ENCODE measurements at places on chromosomes 12 and 14.

DNA sequence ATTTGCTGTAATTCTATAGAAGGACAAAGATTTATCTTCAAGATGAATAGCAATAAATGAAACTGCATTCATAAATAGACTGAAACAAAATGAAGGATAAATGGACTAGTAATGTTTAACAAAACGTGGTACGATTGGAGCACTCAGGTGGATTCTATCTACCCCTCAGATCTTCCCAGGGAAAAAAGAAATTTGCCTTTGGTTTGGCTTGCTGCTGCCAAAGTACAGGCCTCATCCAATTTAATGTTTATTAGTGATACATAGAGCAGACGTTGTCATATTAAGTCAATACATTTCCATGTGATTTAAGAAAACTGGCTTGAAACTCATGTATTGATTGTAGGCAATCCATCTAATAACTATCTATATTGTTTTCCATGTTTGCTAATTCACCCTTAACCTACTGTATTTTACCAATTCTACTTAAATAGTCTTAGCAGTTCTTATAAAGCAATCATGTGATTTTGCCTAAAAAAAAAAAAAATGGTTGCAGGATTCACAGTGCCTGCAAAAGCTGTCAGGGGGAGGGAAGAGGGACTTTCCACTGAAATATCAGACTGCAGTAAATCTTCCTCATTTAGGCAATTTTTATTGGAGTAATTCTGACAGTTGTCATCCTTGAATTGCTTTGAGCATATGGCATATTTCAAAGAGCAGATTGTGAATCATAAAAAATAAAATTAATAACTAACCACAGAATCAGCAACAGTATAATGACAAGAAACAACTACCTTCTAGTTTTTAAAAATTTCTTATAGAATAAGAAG is 242.2 kb upstream of the NPAS3 start:
- no peak for DNase-seq

- peak; percentile 32 for DNase-seq
Measured at GRCh38 chr12:52156757-52157565, 34.9 kb downstream of the KRT80 start.

DNA sequence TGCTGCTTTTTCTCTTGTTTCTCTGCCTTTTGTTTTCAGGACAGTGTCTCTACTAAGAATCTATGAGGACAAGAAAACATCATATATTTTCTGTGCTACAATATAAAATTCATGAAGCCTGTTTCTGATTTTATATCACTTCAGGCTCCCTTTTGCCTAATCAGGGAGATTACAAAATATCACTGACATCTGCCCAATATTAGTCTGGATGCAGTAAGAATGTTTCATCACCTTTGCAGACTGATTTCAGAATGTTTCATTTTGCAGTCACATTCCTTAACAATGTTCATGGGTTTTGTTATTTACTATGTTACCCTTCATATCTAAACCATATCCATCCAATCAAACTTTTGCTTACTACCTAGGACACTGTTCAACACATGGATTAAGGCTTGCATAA is 491 bp upstream of the CLEC6A start:
- no peak for DNase-seq

DNA sequence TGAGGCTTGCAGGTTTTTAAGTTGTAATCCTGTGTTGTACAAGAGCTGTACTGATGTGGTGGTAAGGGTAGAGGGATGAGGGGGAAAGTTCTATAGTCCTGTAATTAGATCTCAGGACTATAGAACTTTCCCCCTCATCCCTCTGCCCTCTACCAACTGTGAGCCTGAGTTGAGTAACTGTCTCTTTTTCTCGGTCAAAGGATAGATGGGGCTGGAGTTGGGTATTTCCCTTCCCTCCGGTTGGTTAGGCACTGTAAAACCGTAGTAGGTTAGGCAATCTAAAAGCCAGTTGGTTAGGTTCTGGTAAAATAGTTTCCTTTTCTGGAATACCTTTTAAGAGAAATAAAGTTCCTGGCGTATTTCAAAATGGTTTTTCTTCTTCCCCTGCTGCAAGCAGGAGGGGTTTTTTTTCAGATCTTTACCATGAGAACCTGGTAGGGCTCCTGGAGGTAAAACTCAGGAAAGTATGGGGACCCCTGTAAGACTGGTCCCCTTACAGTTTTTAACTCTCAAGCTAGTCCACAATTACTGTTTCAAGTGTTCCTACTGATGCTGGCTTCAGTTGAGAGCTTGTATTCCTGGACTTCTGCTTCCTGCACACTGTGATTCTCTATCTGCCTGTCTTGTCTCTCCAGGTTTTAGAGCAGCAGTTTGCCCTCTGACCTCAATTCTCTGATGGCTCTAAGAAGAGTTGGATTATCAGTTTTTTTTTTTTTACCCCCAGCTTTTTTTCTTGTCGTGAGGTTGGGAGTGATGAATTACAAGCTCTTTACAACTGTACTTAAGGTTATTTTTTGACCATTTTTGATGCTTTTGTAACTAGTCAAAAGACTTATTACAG is 58.7 kb downstream of the FUT8 start:
- DNase-seq: no peak

DNA sequence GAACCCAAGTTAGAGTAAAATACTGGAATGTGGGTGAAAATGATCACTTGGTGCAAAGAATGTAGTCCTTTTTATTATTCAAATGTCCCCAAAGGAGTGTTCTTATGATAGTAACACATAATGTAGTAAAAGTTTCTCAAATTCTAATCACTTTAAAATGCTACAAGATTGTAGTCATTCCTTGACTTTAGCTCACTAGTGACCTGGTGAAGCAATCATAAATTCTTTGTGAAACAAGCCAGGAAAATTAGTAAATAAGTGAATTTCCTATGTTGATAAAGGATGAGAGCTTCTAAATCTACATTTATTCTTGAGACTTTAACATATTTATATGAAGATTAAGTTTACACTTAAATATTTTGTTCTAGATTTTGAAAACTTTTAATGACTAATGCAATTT is 30.7 kb upstream of the SLC17A8 start:
- DNase-seq: no peak

DNA sequence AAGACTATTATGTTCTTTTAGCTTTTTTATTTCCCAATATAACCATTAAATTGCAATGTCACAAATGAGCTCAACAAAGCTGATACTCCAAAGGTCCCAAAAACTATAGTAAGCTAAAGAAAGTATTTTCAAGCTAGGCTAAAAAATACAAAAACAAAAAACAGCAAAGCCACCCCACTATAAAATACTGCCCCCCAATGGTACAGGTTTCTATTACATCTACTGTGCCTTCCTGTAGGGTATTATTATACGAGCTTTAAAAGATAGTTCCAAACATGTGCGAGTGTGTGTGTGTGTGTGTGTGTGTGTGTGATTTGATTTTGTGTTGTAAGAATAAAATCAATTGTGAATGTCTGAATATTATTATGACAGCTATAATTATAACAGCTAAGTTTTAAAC is 1.1 kb downstream of the IFNG start:
- DNase-seq: no peak

- peak; percentile 23 for DNase-seq
Measured at GRCh38 chr12:65511134-65511834, 232.8 kb downstream of the MSRB3 start.

GRCh38 chr12:104694711-104695110 is 238.0 kb downstream of the CHST11 start:
- no peak for DNase-seq

- no peak for DNase-seq
Measured at GRCh38 chr12:69987579-69988091, 162.6 kb downstream of the MYRFL start.

GRCh38 chr12:114876968-114877680 is 193.1 kb upstream of the TBX3 start:
- no peak for DNase-seq

DNA sequence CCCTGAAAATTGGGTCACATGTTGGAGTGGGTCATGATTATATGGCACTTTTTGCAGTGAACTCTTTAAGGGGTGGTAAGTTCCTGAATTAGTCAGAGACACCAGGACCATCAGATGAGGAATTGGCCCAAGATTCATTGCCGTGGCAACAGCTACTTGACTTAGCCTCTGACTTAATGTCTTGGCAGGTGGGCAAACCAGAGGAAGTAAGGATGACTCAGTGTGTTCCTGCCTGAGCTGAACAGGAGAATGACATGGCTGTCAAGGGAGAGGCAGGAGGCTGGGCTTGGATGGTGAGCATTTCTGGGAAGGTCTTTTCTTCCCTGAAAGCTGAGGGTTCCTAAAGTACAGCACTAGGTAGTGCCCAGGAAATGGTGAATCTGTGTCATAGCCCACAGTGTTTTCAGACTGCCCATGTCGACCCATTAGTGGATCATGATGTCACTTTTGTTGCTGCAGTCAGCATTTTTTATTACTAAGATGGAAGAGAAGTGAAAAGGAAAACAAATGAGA is 170.1 kb upstream of the PWP1 start:
- no peak for DNase-seq

GRCh38 chr14:38873941-38874612 is 229.0 kb downstream of the SEC23A start:
- DNase-seq: no peak

- no peak for DNase-seq
Measured at GRCh38 chr12:79183003-79183402, 318.4 kb downstream of the SYT1 start.

- DNase-seq: no peak
Measured at GRCh38 chr14:101596742-101597141, 35.4 kb downstream of the DIO3 start.

- no peak for DNase-seq
Measured at GRCh38 chr14:23183479-23183878, at the start of gene SLC7A8. Gene SLC7A8, minus strand, starts transcription at chr14:23183660. Its CDS starts 746 bp downstream, at chr14:23182914.

- DNase-seq: no peak
Measured at GRCh38 chr12:129067491-129067890, 214.2 kb downstream of the GLT1D1 start.

GRCh38 chr14:64703395-64704142 is 655 bp upstream of the PLEKHG3 start:
- no peak for DNase-seq

GRCh38 chr12:24723759-24724158 is 225.1 kb downstream of the BCAT1 start:
- DNase-seq: no peak

DNA sequence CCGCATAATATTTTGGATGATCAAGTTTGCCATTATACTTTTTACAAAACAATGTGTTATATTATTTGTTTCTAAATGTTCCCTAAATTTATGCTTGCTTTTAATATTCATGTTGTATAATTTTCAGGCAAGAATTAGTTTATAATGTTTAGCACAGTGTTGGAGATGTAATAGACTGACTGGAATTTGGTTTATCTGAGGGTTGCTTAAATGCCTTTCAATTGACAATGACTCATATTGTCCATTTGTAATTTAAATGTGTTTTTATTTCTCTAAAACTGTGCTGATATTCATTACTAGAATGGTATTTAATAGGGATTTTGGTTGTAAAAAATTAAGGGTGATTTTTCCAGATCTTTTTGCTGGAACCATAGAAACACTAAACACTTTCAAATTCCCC is 788.4 kb downstream of the SLC6A15 start:
- no peak for DNase-seq

- no peak for DNase-seq
Measured at GRCh38 chr14:29982171-29982570, 54.5 kb upstream of the PRKD1 start.

DNA sequence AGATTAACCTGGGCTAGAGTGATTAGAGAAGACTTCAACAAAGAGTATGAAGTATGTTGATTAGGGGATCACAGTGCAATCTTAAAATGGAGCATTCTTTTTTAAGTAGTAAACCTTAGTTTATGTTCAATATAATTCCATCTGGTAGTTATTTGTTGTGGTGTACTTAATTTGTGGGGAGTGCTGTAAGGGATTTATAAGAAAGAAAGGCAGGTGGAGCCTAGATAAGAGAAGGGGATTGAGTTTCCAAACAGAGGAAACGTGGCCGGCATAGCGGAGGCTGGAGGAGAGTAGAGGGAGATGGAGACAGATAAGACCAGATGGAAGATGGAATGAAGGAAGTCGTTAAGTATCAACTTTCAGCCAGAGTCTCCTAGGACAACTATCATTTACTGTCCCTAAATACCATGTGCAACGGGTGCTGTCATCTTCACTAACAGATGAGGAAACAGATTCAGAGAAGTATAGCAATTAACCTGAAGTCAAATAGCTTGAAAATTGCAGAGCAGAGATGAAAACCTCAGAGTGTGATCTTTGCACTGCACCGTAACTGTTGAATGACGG is 38.1 kb downstream of the GOLGA5 start:
- no peak for DNase-seq

DNA sequence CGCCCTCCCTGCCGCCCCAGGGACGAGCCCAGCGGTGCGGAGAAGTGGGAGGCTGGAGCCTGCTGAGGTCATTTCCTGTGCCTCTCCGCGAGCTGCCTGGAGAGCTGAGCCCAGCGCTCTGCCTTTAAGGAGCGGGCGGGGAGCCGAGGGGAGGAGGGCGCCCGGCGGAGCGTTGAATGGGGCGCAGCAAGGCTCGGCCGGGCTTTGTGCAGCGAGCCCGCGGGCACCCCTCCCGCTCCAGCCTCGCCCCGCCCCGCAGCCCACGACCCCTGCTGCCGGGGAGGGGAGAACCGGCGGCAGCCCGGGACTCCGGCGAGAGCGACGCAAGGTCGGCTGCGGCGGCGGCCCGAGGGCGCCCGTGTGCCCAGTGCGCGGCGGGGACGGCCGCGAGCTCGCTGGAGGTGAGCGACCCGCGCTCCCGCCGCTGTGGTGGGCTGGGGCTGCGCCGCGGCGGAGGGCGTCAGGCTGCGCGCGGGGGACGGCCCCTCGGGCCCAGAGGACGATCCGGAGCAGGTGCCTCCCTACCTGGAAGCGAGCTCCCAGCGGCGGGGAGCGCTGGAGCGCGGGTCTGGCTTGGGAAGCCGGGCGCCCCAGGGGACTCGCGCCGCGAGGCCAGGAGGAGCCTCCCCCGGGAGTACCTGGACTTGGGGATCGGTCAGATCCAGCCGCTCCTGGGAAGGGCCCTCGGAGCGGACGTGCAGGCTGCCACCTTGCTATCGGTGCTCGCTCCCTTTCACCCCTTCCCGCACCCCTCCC is at the start of gene PLEKHH1:
Gene PLEKHH1, plus strand, starts transcription at position 293 of the 756 bp plus-strand sequence. CDS start 8,578 bp downstream, outside the sequence.
- peak; percentile 73 for DNase-seq

GRCh38 chr12:92070054-92070863 is 75.4 kb downstream of the BTG1 start:
- DNase-seq: no peak

DNA sequence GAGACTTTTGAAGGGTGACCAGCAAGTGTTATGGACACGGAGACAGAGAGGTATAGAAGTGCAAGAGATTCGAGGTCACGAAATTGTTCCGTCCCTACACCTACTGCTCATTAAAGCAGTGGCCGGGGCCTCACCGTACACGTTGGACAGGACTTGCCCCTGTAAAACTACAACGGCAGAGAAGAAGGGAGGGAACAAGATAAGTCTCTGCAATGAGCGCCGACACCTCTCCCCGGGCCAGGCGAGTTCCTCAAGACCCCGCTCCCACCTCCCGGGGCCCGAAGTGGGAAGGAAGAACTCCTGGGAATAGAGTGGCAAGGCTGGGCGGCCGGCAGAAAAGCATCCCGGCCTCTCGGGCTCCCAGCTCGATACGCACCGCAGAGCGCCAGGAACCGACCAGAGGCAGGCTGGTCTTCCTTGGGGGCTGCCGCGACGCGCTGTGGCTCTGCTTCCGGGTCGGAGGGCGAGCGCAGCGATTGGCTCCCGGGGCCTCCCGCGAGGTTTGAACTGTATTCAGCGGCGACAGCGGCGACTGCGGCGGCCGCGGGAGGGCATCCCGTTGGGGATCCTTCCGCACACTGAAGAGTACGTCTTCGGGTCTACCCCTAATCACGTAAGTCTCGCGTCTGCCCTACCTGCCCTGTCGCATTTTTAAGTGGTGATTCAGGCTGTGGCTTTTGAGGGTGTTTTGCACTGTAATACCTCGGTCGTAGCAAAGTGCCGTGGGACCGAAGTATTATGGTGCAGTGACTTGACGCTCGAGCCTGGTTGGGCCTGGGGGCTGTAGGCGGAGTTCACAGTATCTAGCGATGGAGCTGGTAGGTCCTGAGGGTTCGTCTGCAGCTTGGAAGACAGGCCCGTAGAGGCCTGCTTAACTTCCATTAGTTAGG is at the start of the genes NUP37 and PARPBP:
Gene NUP37, minus strand, starts transcription at position 441 of the 890 bp plus-strand sequence. CDS start 1,596 bp downstream, outside the sequence.
Gene PARPBP, plus strand, starts transcription at position 510 of the 890 bp plus-strand sequence. CDS start 3,706 bp downstream, outside the sequence.
- DNase-seq: peak; percentile 81

Data from anterior cingulate cortex (tissue), 58 donors.